ENCODE measurements at places on chromosomes 4 and X. TPM values are rescaled to one million over a fixed set of nuclear protein-coding genes. Genes with fewer than 3 reads are reported as not detected.

TKTL2 gene
- not detected for total RNA-seq

DNA sequence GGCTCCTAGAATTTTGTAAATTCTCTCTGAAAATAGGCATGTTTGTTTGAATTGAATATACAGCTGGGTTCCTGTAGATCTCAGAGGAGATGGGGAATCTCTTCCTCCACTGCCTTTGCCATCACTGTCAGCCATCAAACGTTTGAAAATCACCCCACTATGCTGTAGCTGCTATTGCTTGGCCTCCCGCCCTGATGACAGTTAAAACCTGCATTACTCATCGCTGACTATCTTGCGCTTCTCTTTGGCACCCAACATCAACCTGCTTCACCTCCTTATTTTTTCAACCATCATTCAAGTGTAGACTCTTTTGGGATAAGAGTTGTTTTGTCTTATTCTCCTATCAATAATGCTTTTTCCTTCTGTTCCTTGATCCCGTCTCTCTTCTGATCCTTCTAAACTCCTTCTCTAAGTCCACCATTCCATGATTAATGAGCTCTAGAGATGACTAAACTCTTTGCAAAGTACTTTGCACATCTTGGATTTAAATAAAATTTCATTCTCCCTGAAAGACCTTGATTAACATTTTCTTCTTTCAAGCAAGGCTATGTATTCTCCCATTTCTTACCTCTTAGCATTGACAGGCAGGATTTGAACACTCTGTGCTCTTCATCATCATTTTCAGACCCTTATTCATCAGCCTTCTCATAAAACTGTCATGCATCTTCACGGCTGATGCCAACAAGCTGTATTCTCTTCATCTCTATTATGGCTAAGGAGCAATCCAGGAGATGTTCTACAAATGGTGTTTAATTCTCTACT, 133.0 kb downstream of the SNCA start:
- DNase-seq = no peak

DNA sequence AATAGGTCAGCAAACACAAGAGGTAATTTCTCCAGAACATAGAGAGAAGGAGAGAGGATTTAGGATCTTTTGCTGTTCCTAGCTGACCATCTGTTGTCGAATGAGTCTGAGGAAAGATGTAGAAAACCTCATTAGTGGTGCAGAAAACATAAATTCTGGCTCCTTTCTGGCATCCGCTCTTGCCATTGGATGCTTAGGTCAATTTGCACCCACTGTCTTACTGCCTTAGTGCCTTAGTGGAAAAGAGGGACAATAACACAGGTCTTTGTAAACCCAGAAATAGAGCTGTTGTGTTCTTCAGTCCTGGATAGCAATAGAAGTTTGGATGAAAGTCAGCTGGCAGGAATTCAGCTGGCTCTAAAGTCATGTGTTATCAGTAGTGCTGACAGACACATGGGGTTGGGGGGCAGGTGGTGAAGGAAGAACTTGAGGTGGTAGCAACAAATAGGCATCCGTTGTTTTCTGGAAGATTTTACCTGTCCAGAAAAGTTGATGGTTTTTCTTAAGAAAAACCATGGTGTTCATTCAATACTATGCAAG, 78.2 kb downstream of the GLRA2 start:
- DNase-seq = no peak

GRCh38 chr4:106264331-106264728, 51.7 kb downstream of the TBCK start:
- DNase-seq = no peak

- DNase-seq = no peak
Observed at GRCh38 chrX:133171962-133172708, 46.0 kb downstream of the TFDP3 start.

DNA sequence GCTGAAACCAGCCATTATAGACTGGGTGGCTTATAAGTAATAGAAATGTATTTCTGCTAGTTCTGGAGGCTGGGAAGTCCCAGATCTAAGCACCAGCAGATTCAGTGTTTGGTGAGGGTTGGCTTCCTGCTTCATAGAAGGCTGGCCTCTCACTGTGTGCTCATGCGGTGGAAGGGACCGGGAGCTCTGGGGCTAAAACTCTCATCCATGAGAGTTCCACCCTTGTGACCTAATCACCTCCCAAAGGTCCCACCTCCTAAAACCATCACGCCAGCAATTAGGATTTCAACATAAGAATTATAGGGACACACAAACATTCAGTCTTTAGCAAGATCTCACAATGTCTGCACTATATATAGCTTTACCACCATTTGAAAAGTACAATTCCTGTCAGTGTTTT, 215.2 kb downstream of the CBR4 start:
- no peak for DNase-seq

RAB39B gene
- 0.50 TPM for total RNA-seq

GRCh38 chr4:185357211-185357610, 38.5 kb downstream of the LRP2BP start:
- DNase-seq = no peak

DNA sequence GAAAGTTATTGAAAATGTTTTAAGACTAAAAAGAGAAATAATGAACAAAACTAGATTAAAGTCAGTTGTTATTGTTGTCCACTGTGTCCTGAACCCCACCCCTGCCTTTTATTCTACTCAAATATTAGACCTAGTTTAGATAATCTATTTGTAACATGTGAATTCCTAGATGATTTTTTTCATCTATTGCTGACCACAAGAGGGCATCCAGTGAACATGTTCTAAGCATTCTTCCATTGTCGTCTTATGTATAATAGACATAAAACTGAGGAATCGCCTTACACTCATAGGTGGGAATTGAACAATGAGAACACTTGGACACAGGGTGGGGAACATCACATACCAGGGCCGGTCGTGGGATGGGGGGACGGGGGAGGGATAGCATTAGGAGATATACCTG, 36.4 kb upstream of the HPRT1 start:
- DNase-seq = no peak

ADGRL3 gene
- total RNA-seq = 8.0 TPM

DNA sequence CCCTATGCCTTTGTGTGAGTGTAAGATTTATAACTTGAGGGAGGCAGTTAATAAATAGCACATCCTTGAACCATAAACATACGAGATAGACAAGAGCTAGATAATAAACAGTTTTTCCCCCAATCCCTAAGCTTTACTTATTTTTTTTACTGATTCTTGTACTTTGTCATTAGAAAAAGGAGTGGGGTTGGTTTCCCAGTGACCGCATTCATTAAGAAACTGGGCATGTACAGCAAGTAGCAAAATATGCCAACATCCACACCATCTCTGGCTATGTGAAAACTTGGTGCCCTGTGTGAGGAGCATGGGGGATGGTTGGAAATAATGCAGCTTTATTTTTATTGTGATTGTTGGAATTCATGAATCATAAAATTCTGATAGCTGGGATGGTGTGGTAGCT, 176.2 kb downstream of the CBR4 start:
- DNase-seq = no peak

- DNase-seq = no peak
Observed at GRCh38 chr4:7892212-7893019, 47.2 kb downstream of the AFAP1 start.

GRCh38 chrX:39972340-39972739, 125.4 kb downstream of the BCOR start:
- no peak for DNase-seq

GRCh38 chr4:3386526-3386925, 55.2 kb upstream of the HGFAC start:
- DNase-seq = no peak

DNA sequence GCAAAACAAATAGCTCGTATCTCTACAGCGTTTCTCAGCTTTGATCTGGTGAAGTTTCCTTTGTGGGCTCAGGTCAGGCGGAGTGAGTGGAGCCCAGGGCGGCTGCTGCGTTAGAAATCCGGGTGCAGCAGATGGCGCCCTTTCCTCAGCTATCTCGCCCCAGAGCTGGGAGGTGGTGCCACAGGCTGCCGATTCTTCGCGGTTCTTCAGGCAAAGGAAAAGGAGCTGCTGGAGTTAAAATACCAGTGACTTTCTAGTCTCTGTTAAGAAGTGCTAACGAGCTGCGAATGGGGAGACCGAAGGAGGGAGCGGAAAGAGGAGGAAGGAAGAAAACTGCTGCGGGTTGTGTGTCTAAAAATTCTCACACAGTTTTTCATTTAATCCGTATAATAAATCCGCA, 114.6 kb downstream of the CPE start:
- peak; percentile 48 for DNase-seq

DNA sequence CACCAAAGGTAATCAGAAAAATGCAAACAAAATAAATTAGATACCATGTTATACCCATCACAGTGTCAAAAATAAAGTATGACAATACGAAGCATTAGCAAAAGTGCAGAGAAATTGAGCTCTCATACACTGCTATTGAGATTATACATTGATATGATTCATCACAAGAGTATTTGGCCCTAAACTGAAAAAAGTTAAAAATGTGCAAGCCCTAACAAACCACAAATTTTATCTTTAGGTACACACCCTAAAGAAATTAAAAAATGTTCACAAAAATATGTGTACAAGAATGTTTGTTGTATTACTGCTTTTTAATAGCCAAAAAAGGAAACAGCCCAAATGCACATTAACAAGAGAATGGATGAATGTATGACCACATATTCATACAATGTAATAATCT, 137.9 kb upstream of the MAGEA10 start:
- DNase-seq = no peak

- DNase-seq = no peak
Observed at GRCh38 chr4:5198656-5199541, 147.6 kb downstream of the STK32B start.

DUX4 gene
- not detected for total RNA-seq

TMSB15C gene
- 1.0 TPM for total RNA-seq

VEGFC gene
- total RNA-seq = 11.9 TPM

GAGE10 gene
- not detected for total RNA-seq

DNA sequence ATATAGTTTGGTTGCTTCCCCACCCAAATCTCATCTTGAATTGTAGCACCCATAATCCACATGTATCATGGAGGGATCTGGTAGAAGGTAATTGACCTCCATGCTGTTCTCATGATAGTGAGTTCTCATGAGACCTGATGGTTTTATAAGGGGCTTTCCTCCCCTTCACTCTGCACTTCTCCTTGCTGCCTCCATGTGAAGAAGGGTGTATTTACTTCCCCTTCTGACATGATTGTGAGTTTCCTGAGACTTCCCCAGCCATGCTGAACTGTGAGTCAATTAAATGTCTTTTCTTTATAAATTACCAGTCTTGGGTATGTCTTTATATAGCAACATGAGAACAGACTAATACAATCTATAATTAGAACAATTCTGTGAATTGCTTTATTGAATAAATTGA, 11.9 kb upstream of the DCAF4L1 start:
- no peak for DNase-seq

SCRG1 gene
- total RNA-seq = 0.85 TPM

DNA sequence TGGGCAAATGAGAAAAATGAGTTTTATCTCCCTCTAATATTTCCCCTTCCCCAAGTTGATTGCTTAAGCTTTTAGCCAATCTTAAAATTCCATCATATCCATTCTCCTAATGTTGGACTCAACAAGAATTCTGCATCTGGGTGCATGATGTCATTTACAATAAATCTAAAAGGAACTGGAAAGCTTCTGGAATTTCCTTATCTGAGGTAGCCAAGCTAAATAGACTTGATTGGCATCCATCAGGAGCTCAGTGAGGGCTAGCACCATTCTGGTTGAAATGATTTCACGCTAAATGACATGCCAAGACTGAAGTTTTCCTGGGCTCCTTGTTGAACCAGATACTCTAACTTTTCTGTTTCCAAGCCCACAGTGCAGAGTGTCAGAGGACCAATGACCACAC, 110.3 kb upstream of the SCML1 start:
- DNase-seq = no peak

GAGE12C gene
- not detected for total RNA-seq

TSPAN7 gene
- 34.8 TPM for total RNA-seq

ARAF gene
- total RNA-seq = 93.1 TPM

DNA sequence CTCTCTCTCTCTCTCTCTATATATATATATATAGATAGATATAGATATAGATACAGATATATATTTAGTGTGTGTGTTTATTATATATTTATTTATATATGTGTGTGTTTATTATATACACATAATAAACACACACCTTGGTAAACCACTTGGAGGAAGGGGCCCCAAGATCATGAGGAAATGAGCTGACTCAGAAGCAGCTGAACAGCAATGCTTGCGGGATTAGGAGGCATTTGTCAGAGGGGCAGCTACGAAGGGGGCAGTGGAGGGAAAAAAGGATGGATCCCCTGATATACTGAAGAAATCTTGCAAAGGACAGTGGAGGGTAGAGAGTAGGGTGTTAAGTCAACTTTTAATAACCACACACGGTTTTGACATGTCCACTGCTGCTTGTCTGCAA, 120.0 kb upstream of the SORBS2 start:
- DNase-seq = no peak
